Memory B cell (primary cell): ENCODE measurements at places on chromosomes 12 and 14.

DNA sequence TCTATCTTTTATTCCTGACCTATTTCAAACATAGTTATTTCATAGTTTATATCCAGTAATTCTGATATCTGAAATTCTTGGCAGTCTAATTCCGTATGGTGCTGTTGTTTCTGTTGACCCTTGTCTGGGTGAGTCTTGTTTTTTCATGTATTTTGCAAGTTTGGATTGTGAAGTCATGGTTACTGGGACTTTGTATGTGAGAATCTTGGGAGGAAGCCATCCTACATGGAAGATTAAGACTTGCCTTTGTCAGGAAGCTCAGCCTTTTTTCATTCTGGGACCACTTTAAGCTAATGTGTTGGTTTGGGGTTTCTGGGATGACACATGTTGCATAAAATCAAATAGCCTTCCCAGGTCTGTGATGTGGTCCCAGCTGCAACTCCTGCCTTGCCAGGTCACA lies 191.6 kb upstream of the E2F7 start:
- no peak overlapping the region for H3K27ac ChIP-seq
- no peak for DNase-seq
- no peaks in the 10 kb centered on the region for H3K27me3 ChIP-seq
- no peaks in the 10 kb centered on the region for H3K4me1 ChIP-seq
- H3K36me3 ChIP-seq, result no peaks in the 10 kb centered on the region

- DNase-seq, result no peak
- H3K36me3 ChIP-seq, result peaks cover 19% of the 10 kb centered on the region
- H3K27ac ChIP-seq, result peak overlapping the region; percentile 89
These were observed 494 bp downstream of the TMTC3 start for GRCh38 chr12:88142610-88142991.

DNA sequence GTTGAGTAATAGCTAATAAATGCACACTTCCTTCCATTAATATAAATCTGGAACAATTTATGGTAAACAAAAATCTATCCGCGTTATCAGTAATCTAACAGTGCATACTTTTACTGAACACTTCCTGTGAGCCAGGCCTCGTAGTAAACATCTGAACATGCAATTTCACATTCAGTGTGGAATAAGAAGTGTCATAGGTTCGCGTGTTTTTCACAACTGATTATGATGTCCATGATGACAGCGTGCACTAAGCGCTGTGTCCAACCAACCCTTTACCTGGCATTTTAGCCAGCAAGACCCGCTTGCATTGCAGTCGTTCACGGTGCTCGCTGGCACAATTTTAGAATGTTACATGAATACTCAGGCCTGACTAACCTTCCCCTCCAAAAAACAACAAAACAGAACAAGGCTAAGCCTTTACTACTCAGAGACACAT lies 2.1 kb downstream of the PNMA1 start:
- H3K27ac ChIP-seq, result peak overlapping the region; percentile 96
- peaks cover 23% of the 10 kb centered on the region for H3K4me1 ChIP-seq
- peak overlapping the region; percentile 94 for H3K4me3 ChIP-seq
- no peak for DNase-seq
- peaks cover 8% of the 10 kb centered on the region for H3K36me3 ChIP-seq

DNA sequence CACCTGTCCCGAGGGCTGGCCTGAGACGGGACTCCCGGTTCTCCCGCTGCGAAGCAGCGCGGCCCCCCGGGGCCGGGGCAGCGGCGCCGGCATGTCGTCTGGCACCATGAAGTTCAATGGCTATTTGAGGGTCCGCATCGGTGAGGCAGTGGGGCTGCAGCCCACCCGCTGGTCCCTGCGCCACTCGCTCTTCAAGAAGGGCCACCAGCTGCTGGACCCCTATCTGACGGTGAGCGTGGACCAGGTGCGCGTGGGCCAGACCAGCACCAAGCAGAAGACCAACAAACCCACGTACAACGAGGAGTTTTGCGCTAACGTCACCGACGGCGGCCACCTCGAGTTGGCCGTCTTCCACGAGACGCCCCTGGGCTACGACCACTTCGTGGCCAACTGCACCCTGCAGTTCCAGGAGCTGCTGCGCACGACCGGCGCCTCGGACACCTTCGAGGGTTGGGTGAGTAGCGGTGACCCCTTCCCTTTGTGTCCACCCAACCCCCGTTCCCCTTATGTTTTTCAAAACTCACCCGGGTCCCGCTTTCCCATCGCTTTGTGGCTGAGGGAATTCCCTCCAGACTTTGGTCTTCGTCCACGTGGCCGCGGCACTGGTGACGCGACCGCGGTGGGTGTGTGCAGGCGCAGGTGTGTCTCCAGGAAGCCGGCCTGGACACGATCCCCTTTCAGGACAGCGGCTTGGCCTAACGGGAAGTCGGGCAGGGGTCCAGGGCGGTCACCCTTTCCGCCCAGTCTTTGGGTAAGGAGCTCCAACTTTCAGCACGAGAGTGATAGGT lies 826 bp downstream of the PRKCH start:
- peaks cover 2% of the 10 kb centered on the region for H3K27me3 ChIP-seq
- peaks cover 6% of the 10 kb centered on the region for H3K4me1 ChIP-seq
- no peaks in the 10 kb centered on the region for H3K36me3 ChIP-seq
- no peak overlapping the region for H3K27ac ChIP-seq
- peak overlapping the region; percentile 77 for H3K4me3 ChIP-seq
- DNase-seq, result no peak

DNA sequence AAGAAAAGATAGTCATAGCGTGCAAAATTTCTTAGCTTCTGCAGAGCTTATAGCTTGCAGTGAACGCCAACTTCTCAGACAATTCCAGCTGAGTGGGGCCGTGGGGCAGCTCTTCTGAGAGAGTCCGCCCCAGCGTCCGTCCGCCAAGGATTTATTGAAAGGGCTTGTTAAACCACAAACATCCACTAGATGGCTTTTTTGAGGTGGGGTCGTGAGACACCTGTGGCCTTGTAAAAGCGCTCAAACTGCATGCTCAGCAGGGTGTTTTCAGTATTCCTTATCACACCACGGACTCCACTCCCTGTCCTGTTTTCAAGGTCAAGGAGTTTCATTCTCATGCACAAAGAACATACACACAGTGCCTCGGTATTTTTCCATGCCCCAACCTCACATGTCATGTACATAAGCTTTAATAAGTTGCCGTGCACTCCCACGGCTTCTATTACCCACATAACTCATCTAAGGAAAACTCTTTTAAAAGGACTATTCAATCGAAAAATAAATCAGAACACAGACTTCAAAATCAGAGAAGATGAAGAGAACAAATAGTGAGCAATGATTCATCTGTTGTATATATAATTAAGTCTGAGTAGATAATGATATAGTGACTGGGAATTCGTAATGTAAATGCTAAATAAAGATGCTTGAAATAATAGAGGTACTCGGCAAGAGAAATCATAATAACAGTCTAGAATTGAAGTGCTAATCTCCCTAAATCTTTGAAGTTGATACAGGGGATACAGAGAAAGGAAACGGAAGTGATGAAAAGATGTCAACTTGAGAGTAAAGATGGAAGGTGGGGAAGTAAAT lies 46.7 kb downstream of the WBP11 start:
- H3K4me3 ChIP-seq, result no peak overlapping the region
- H3K4me1 ChIP-seq, result peaks cover 3% of the 10 kb centered on the region
- no peaks in the 10 kb centered on the region for H3K27me3 ChIP-seq
- peaks cover 18% of the 10 kb centered on the region for H3K36me3 ChIP-seq
- H3K27ac ChIP-seq, result no peak overlapping the region

- H3K27ac ChIP-seq, result no peak overlapping the region
- H3K36me3 ChIP-seq, result no peaks in the 10 kb centered on the region
- H3K4me3 ChIP-seq, result no peak overlapping the region
- H3K27me3 ChIP-seq, result peaks cover 33% of the 10 kb centered on the region
- no peak for DNase-seq
These were observed 6.5 kb downstream of the CYP46A1 start for GRCh38 chr14:99690636-99691035.

- DNase-seq, result no peak
- H3K36me3 ChIP-seq, result no peaks in the 10 kb centered on the region
- no peak overlapping the region for H3K4me3 ChIP-seq
- no peaks in the 10 kb centered on the region for H3K27me3 ChIP-seq
- no peak overlapping the region for H3K27ac ChIP-seq
These were observed 236.1 kb downstream of the C12orf50 start for GRCh38 chr12:87793131-87793530.

GRCh38 chr12:66495709-66496108 lies 183.2 kb downstream of the GRIP1 start:
- no peak overlapping the region for H3K4me3 ChIP-seq
- peaks cover 11% of the 10 kb centered on the region for H3K27me3 ChIP-seq
- no peaks in the 10 kb centered on the region for H3K36me3 ChIP-seq

DNA sequence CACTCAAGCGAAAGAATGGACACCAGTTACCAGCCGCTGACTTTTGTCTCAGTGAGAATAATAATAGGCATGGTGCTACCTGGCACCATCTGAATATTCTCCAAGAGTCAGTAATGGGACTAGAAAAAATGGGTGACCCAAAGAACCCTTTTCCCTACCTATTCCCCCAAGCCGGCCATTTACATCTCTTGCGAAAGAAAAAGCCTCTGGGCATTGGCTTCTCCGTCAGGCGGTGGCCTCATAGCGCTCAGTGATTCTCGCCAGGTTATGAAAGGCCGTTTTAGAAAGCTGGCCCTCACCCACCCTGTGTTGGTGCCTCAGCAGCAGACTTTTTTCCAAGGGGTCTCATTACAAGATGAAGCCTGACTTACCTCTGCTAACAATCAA lies 523 bp upstream of the SLC6A15 start:
- H3K27ac ChIP-seq, result no peak overlapping the region
- H3K36me3 ChIP-seq, result no peaks in the 10 kb centered on the region
- H3K27me3 ChIP-seq, result peaks cover 5% of the 10 kb centered on the region
- no peak for DNase-seq
- no peak overlapping the region for H3K4me3 ChIP-seq
- peaks cover 5% of the 10 kb centered on the region for H3K4me1 ChIP-seq

DNA sequence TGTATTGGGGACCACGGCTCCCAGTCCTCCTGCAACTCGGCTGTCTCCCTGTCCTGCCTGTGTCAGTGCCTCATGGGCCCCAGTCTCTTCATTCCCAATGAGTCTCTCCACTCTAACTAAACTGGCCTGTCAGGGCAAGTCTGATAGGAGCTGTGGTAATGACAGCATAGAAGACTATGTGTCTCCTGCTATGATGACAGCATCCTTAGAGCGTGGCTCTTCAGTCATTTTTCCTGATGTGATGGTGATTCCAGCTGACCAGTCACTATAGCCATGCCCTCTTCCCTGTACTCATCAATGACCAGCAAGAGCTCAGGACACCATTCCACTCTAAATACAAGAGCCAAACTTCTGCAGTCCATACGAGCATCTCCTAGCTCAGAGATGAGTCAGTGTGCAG lies 339.8 kb downstream of the PCNX1 start:
- peaks cover 19% of the 10 kb centered on the region for H3K4me1 ChIP-seq
- no peak overlapping the region for H3K27ac ChIP-seq
- H3K36me3 ChIP-seq, result peaks cover 4% of the 10 kb centered on the region
- H3K4me3 ChIP-seq, result no peak overlapping the region
- DNase-seq, result no peak

- no peaks in the 10 kb centered on the region for H3K27me3 ChIP-seq
- no peak overlapping the region for H3K4me3 ChIP-seq
- peaks cover 7% of the 10 kb centered on the region for H3K4me1 ChIP-seq
- no peak for DNase-seq
These were observed 50.9 kb downstream of the BTG1 start for GRCh38 chr12:92094751-92095161.

GRCh38 chr14:100578552-100578951 lies 8.7 kb downstream of the BEGAIN start:
- no peaks in the 10 kb centered on the region for H3K4me1 ChIP-seq
- H3K27ac ChIP-seq, result no peak overlapping the region
- no peak for DNase-seq
- no peak overlapping the region for H3K4me3 ChIP-seq
- no peaks in the 10 kb centered on the region for H3K36me3 ChIP-seq
- peaks cover 6% of the 10 kb centered on the region for H3K27me3 ChIP-seq

DNA sequence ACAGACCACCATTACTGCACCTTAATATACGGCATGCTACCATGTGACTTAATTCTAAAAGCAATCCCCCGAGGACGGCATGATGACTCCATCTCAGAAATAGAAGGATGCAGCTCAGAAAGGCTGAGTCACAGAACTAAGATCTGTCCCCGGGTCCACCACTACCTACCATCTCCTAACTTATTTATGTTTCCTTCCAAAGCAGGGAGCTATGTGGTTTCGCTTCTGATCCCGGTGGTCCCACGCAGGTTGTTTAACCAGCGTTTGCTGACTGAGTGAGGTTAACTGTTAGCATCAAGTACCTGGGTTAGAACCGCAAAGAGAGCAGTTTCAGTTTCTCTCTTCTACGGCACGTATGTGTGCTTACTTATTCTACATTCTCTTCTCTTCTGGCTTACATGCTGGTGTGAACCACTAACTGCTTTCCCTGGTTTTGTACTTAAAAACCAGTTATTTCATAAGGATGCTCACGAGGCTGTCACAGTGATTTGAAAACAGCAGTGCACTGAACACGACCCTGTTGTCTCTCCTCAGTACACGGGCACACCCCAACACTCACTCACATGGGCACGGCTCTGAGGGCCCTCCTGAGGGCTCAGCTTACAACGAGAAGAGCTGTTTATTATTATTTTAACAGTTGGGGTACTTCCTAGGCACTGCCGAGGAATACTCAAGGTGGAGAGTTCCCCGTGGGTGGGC lies 66.7 kb downstream of the CCDC88C start:
- peak overlapping the region; percentile 84 for H3K4me3 ChIP-seq
- H3K27ac ChIP-seq, result peak overlapping the region; percentile 90
- peaks cover 63% of the 10 kb centered on the region for H3K4me1 ChIP-seq
- DNase-seq, result no peak
- peaks cover 8% of the 10 kb centered on the region for H3K36me3 ChIP-seq
- H3K27me3 ChIP-seq, result no peaks in the 10 kb centered on the region

- no peak for DNase-seq
- no peak overlapping the region for H3K27ac ChIP-seq
- H3K27me3 ChIP-seq, result no peaks in the 10 kb centered on the region
- no peaks in the 10 kb centered on the region for H3K4me1 ChIP-seq
These were observed 227.4 kb downstream of the TMEM132D start for GRCh38 chr12:129676411-129676810.
